ENCODE measurements at places on chromosomes 5 and 9.
A peak's percentile ranks its signal among the peaks of the same experiment; 100 is the strongest.

GRCh38 chr9:90044710-90045151, 439.9 kb downstream of the GADD45G start:
- no peak for DNase-seq

- DNase-seq, result no peak
These were observed 86.3 kb upstream of the IFNK start for GRCh38 chr9:27437652-27438373.

DNA sequence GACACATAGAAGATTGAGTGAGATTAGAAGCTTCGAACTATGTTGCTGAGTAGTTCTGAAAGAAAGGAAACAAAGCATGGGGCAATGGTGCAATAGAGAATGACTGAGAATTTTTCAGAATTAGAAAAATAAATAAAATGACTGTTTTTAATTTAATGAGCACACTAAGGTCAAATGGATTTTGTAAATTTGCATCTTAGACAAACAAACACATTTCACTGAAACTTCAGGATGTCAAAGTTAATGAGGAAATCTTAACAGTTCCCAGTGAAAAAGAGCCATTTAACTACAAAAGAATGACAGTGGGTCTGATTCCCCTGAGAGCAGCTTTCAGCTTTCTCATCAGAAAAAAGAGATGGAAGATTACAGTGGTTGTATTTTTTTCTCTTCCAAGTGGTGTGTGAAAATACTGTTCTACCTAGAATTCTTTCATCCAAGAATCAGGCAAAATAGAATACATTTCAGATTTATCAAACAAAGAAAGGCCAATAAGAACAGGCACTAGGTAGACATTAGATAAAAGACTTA, 591.9 kb downstream of the SEMA5A start:
- no peak for DNase-seq

- DNase-seq, result no peak
These were observed 97.8 kb upstream of the IQGAP2 start for GRCh38 chr5:76305269-76305668.

GRCh38 chr9:99326112-99326916, 104.2 kb downstream of the SEC61B start:
- DNase-seq, result no peak

GRCh38 chr5:34500236-34500847, 155.8 kb upstream of the RAI14 start:
- DNase-seq, result no peak

- no peak for DNase-seq
These were observed 1.1 kb downstream of the SRD5A1 start for GRCh38 chr5:6634306-6634705.

DNA sequence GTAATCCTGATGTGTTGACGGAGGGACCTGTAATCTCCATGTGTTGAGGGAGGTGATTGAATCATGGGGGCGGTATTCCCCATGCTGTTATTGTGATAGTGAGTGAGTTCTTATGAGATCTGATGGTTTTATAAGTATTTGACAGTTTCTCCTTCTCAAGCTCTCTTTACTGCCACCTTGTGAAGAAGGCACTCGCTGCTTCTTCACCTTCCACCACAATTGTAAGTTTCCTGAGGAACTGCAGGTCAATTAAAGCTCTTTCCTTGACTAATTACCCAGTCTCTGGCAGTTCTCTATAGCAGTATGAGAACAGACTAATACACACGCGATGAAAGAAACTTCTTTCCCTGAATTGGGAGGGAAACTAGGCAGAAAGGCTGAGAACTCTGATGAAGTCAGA, 141.1 kb upstream of the RAD23B start:
- no peak for DNase-seq

- DNase-seq, result no peak
These were observed 13.8 kb upstream of the SMIM23 start for GRCh38 chr5:171771856-171772255.

DNA sequence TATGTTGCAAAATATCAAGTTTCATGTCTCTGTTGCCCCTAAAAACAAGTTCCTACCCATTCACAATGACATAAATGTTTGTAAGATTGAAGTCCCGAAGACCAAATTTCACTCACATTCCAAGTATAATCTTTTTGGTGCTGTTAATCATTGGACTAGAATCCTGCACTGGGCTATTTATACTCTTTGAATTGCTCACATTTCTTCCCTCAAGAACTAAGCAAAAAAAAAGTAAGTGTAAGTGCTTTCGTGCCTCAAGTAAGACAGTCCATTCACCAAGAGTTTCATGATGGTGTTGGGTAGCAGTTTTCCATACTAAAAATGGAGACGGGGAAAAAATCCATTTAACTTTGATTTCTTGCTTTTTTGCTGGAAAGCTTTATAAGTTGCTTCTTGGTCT, 242.3 kb downstream of the EBF1 start:
- no peak for DNase-seq

GRCh38 chr9:113139225-113139829, 11.5 kb upstream of the SLC31A2 start:
- DNase-seq, result no peak

DNA sequence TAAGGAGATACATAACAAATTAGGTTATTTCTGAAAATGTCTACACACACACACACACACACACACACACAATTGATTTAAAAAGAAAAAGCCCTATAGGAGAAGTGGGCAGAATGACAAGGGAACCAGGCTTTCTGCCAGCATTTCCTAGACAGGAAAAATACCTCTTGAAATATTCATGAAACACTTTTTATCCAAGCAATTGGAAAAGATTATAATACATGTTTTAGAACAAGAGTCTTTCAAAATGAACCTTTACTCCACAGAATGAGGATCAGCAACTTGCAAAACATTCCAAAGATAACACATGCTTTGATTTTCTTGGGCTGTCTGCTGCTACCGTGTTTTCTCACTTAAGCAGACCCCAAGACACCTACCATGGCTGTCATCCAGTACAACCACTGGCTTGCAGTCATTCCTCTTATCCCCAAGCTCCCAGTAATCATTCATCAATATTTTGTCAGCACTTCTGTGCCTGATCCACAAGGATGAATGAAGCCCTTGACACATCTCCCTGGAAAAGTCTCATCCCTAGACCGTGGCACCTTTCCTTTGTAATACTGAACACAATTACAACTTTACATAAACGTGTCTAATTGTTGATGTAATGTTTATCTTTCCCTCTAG, 717.1 kb upstream of the ZNF608 start:
- no peak for DNase-seq

- no peak for DNase-seq
These were observed 204.8 kb downstream of the MLLT3 start for GRCh38 chr9:20417373-20418080.

- DNase-seq, result no peak
These were observed 82.0 kb downstream of the PHF2 start for GRCh38 chr9:93658184-93658925.

- DNase-seq, result no peak
These were observed 116.0 kb downstream of the KCNN2 start for GRCh38 chr5:114477816-114478334.

DNA sequence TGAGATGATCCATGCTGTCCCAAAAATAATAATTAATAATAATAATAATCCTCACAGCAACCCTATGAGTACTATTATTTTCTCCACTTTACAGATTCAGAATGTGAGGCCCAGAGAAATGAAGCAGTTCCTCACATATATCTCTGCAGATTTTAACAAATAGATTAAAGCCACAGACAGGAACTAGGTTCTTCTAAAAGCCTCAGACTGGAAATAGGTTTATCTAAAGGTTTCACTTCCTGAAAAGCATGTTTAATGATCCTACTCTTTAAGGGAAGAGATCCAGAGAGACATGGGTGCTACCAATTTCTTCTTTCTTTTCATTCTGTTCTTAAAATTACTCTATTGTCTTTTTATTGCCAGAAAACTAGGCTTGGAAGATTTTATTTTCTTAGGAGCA, 1079.4 kb upstream of the COX7C start:
- DNase-seq, result no peak

- DNase-seq, result no peak
These were observed 157.4 kb downstream of the NR3C1 start for GRCh38 chr5:143245929-143246561.

DNA sequence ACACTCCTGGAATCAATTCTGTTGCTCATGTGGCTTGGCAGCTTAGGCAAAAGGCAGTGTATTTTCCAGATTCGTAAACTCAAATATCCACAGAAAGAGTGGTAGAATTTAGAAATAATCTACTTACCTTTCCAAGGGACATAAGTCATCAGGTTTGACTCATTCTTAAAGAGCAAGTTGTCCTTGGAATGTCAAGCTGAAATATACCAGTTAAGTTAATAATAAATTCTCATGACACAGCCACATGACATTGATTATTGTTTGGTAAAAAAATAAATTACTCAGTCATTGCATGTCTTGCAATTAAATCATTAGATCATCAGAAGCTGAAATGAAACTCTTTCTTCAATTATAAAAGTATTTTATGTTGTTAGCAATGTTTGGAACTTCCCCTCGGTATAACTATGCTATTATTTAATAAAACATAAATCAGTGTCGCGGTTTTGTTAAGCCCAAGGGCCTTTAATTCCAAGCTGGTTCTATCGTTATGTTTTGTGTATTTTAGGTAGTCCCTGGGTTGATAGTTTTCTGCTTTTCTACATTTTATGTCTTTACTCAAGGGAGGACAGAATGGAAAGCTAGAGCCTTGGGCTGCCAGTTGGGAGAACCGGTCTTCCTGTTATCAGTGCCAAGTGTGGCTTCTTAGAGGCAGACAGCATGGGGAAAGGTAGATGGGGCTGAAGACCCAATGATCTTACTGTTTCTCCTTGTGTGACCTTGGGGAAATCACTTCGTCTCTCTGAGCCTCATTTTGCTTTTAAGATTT, 79.3 kb upstream of the PRLR start:
- DNase-seq, result no peak

GRCh38 chr5:39992617-39993202, 567.9 kb upstream of the DAB2 start:
- DNase-seq, result no peak

- DNase-seq, result no peak
These were observed 577.4 kb downstream of the ISL1 start for GRCh38 chr5:51960617-51961121.

GRCh38 chr9:98045234-98046179, 11.0 kb upstream of the NANS start:
- DNase-seq, result no peak

DNA sequence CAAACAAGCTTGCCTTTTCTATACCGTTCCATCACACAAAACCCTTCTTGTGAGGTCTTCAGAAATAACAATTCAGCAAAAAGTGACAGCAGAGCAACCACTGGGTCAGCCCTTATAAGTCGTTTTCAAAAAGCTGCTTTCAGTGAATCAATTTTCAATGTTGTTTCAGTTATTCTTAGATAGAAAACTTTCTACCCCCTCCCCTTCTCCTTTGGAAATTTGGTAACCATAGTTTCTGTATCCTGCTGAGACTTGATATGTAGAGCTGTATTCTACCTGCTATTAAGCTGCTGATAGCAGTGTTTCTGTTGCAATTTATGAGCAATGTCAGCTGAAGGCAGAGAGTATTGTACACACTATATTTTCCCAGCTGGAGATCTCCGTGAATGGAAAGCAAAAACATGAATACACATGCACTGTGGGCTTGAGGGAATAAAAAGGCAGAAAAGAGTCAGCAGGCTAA, 75.7 kb downstream of the ZNF608 start:
- no peak for DNase-seq

DNA sequence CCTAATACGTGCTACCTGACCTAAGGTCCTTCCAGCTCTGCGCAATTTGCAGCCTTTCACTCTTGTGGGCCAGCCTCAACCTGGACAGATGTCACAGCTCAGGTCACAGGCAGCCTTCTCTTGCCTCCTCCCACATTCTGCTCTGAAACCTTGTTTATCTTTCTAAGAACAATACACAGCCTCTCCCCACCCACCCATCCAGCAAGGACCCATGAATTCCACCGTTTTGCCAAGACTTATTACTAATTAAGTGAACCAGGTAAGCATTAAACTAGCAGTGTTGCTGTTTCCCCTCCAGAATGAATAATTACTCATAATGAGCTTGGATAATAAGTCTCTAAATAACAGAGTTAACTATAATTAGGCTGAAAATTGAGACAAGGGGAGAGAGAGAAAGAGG, 11.0 kb downstream of the FABP6 start:
- DNase-seq, result no peak

GRCh38 chr5:104361932-104362331, 799.3 kb upstream of the NUDT12 start:
- no peak for DNase-seq

GRCh38 chr9:109101810-109102209, 17.9 kb downstream of the TMEM245 start:
- DNase-seq, result no peak

DNA sequence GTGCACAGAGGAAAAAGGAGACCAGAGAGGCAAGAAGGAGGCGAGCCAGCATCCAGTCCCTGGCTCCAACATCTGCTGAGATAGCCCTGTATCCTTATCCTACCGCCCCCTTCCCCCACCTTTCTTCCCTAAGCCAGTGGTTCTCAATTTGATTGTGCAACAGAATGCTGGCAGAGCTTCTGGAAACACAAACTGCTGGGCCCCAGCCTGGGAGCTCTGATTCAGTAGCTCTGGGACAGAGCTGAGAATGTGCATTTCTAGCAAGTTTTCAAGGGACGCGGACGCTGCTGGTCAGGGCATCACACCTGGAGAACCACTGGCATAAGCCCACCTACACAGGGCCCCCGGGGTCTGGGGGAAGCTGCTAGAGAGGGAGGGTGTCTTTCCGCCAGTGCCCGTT, 21.1 kb downstream of the AK8 start:
- peak; percentile 41 for DNase-seq

GRCh38 chr5:124289641-124290311, 456.7 kb downstream of the ZNF608 start:
- DNase-seq, result no peak

DNA sequence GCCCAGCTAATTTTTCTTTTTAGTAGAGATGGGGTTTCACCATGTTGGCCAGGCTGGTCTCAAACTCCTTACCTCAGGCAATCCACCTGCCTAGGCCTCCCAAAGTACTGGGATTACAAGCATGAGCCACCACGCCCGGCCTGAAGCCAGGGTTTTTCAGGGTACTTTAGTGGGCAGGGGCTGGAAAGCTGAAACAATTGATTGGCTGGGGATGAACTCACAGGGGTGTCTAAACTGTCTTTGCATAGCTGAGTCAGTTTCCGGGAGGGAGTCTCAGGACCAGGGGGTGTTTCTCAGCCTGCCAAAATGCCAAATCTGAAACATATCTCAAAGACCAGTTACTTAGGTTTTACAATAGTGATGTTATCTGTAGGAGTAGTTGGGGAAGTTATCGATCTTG, 46.1 kb downstream of the PRUNE2 start:
- no peak for DNase-seq

- DNase-seq, result peak; percentile 98
These were observed 109.4 kb downstream of the ANKRD55 start for GRCh38 chr5:56123531-56124243.

GRCh38 chr5:43409809-43410271, 2.4 kb downstream of the CCL28 start:
- no peak for DNase-seq

- DNase-seq, result no peak
These were observed 214.3 kb downstream of the TRIO start for GRCh38 chr5:14357441-14357840.

DNA sequence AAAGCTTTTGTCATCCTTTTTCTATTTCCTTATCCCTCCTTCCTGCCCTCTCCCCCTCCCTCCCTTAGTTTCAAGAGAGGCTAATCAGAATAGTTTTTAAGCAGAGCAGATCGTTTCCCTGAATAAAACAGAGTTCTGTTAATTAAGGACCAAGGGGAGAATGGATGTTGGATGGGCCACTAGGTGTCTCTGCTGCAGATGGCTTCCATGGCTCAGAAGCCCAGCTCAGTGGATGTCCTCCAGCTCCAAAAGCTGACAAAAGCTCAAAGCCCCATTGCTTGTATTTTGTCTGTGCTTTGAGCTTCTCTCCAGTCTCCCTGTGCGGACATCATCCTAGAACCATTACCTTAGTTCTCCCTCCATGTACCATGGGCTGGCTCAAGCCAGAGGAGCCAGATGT, 21.0 kb upstream of the NPR3 start:
- no peak for DNase-seq

- DNase-seq, result no peak
These were observed 87.6 kb upstream of the RPS23 start for GRCh38 chr5:82365744-82366228.

All from AG04450 (cell line).